AG10803 (cell line): ENCODE measurements at places on chromosomes 12 and 14.
A peak's percentile ranks its signal among the peaks of the same experiment; 100 is the strongest.

GRCh38 chr12:28089338-28089737 is 100.9 kb upstream of the CCDC91 start:
- peak; percentile 29 for DNase-seq

GRCh38 chr12:88778064-88778463 is 197.8 kb upstream of the KITLG start:
- DNase-seq = no peak

GRCh38 chr12:70078161-70078560 is 165.1 kb upstream of the CNOT2 start:
- no peak for DNase-seq

GRCh38 chr12:124357616-124358015 is 62.7 kb downstream of the RFLNA start:
- no peak for DNase-seq

GRCh38 chr12:44053549-44054127 is 217.8 kb downstream of the TMEM117 start:
- DNase-seq = peak; percentile 71

- peak; percentile 29 for DNase-seq
Observed at GRCh38 chr12:89469361-89469760, 55.2 kb downstream of the GALNT4 start.
